Naive thymus-derived CD8-positive, alpha-beta T cell (primary cell): ENCODE measurements at places on chromosomes 1 and 21. TPM values are rescaled to one million over a fixed set of nuclear protein-coding genes. Genes with fewer than 3 reads are reported as not detected.

TMEM61 gene
- total RNA-seq, result not detected

PRAMEF2 gene
- not detected for total RNA-seq

CA6 gene
- 11.3 TPM for total RNA-seq

GRCh38 chr1:104932030-104932915 is 1182.6 kb downstream of the AMY1C start:
- no peaks in the 10 kb centered on the region for H3K4me1 ChIP-seq
- no peaks in the 10 kb centered on the region for H3K27me3 ChIP-seq
- no peaks in the 10 kb centered on the region for H3K36me3 ChIP-seq
- no peak overlapping the region for H3K27ac ChIP-seq
- no peak overlapping the region for H3K4me3 ChIP-seq
- DNase-seq, result no peak

- H3K36me3 ChIP-seq, result no peaks in the 10 kb centered on the region
- H3K4me3 ChIP-seq, result no peak overlapping the region
- no peaks in the 10 kb centered on the region for H3K4me1 ChIP-seq
- no peak overlapping the region for H3K27ac ChIP-seq
- DNase-seq, result no peak
Observed at GRCh38 chr21:26934383-26934782, 32.5 kb downstream of the ADAMTS5 start.

DNA sequence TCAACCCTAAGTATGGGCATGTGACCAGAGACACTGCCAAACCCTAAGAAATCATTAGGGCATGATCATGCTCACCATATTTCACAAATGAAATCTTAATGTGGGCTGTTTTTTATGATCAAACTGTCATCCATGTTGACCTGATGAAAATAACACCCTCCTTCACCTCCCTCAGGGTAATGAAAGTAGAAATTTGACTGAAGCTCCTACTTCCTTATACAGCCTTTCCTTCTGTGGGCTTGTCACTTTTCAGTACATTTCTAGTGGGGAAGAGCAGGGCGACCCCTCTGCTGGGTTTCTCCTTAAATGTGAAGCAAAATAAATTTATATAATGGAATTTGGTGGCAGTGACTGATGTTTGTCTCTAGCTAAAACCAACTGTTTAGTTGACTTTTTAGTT is 25.9 kb downstream of the IVNS1ABP start:
- peaks cover 32% of the 10 kb centered on the region for H3K4me1 ChIP-seq
- H3K27ac ChIP-seq, result no peak overlapping the region

DNA sequence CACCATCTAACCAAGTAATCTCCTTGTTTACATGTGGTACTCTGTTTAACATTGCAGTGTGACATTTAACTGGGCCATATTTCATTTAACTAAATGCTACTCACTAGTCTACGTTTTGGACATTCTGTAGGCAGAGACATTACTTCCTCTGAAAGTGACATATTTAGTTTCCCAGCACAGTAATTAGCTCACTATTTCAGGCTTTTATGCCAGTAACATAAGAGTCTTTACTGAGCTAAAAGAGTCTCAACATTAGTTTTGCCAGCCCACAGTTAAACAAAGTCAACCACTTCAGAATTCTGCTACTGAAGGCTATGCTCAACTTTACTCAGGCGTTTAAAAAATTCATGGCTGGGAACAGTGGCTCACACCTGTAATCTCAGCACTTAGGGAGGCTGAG is 2.6 kb upstream of the TNFRSF9 start:
- DNase-seq, result no peak
- peak overlapping the region; percentile 24 for H3K27ac ChIP-seq
- peaks cover 25% of the 10 kb centered on the region for H3K4me1 ChIP-seq
- H3K36me3 ChIP-seq, result no peaks in the 10 kb centered on the region
- peaks cover 43% of the 10 kb centered on the region for H3K27me3 ChIP-seq
- H3K4me3 ChIP-seq, result peak overlapping the region; percentile 80

- peaks cover 2% of the 10 kb centered on the region for H3K4me1 ChIP-seq
- no peak overlapping the region for H3K27ac ChIP-seq
- no peaks in the 10 kb centered on the region for H3K27me3 ChIP-seq
- DNase-seq, result no peak
Observed at GRCh38 chr1:64703600-64703999, 41.3 kb upstream of the RAVER2 start.

DNA sequence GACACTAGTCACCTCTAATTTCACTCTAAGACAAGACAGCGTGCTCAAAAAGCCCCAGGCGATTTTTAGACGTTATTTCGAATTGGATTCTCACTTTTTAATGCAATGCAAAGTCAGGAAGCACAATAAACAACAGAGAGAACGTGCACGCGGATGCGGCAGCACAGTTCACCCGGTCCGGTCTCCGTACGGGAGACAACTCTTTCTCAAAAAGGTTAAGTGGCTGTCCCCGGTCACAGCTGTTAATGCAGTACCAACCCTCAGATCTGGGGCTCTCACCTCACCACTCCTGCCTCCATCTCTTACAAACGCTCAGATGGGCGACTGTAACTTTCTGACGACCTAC is 1.2 kb downstream of the HP1BP3 start:
- H3K4me3 ChIP-seq, result peak overlapping the region; percentile 98
- H3K4me1 ChIP-seq, result peaks cover 31% of the 10 kb centered on the region
- H3K27ac ChIP-seq, result peak overlapping the region; percentile 95
- H3K27me3 ChIP-seq, result no peaks in the 10 kb centered on the region
- H3K36me3 ChIP-seq, result peaks cover 2% of the 10 kb centered on the region
